Posterior vena cava (tissue), 2 donors: ENCODE measurements at places on chromosomes 2 and 18.

- no peak for DNase-seq
These were observed 47.2 kb downstream of the VAPA start for GRCh38 chr18:9961041-9961440.

- DNase-seq, result no peak
These were observed 966.3 kb upstream of the POU3F3 start for GRCh38 chr2:103887625-103888024.

- no peak for DNase-seq
These were observed 279.8 kb downstream of the AFF3 start for GRCh38 chr2:99862566-99862965.

DNA sequence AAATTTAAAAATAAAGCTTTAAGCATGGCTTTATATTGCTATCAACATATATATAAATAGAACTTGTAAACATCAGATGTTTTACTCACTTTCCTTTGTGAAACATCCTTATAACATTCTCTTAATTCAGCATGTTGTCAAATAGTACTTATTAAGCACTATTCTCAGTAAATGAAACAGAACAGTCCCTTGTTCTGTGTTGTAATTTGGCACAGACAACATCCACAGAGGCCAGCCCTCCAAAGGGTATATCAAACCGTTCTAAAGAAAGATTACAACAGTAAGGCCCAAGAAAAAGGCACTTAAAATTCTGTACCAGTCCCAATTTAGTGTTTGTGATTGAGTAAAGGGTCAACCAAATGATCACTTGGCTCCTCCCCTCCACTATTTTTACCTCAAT is 46.0 kb downstream of the GAREM1 start:
- DNase-seq, result no peak

GRCh38 chr2:142422769-142423168 is 292.0 kb upstream of the LRP1B start:
- no peak for DNase-seq

DNA sequence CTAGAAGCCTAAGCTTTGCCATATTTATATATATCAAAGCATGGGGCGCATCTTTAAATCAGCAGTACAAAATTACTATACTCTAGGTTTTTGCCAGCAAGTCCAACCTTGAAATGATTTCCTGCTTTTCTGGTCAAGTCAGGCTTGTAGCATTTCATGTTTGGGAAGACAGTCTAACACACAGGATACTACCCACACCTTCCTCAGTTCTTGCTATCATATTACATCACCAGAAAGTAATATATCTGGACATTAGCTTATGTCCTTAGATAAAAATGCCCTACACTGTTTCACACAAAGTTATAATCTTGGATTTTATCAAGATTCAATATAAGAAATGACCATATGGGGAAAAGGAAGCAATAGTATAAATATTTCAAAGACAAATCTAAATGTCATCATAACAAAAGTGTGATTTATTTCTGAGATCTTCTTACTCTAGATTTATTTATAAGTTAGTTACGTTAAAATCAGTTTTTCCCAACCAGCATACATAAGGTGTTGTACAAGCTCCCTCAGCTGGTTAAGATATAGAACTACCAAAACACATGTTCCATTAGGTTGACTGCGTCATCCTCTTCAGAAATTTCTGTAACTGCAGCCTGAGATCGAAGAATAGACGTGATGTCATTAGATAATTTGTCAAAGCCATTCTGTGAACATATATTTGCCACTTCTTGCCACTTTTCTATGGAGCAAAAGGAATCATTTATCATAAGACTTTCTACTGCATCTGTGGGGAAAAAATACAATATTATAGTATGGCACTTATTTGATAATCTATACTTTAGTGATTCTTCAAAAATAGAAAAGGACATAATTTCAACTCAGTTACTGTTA is 56.6 kb downstream of the CLHC1 start:
- no peak for DNase-seq

GRCh38 chr2:3054066-3054465 is 323.6 kb downstream of the EIPR1 start:
- DNase-seq, result no peak

GRCh38 chr2:216082117-216082711 is 495 bp downstream of the TMEM169 start:
- DNase-seq, result no peak

GRCh38 chr2:217856159-217856558 is 146.6 kb downstream of the TNS1 start:
- DNase-seq, result no peak

DNA sequence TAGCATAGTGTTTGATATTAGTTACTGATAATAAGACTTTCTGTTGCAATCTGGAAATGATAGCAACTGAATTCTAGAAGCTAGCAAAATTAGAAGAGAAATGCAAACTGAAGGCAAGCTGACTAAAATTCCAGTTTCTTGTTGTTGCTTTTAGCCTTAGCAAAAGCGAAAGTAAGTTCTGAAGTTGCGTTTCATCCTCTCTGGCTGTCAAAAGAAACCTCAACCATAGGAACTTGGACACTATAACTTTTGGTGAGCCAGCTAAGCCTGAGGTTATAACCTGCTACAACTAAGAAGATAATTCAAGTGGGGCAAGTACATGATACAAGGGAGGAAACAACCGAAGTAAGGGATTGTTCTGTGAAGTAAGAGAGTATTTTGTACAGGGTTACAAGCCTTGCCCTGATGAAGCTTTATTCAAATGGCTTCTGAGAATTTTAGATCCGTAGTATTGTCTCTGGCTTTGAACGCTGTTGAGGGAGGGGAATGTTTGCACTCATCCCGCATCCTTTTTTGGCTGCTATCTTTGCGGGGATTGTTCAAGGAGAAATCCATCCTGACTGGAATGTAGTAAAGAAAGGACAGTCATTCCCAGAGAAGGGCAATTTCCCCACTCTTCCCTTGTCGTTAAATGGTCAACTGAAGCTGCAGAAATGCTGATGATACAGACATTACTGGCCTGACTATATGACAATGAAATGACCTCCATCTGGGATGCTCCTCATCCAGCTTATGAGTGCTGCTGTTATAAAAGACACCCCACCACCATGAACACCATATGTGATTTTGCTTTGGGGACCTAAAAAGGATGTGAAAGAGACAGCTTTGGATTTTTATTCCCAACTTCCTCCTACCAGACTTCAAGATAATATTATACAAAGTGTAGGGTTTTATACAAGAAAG is 7.0 kb upstream of the TMX3 start:
- no peak for DNase-seq

- peak; percentile 83 for DNase-seq
These were observed 769 bp downstream of the FAM110C start for GRCh38 chr2:45342-46130.

- no peak for DNase-seq
These were observed 131.4 kb downstream of the ZNF236 start for GRCh38 chr18:76953583-76954233.

DNA sequence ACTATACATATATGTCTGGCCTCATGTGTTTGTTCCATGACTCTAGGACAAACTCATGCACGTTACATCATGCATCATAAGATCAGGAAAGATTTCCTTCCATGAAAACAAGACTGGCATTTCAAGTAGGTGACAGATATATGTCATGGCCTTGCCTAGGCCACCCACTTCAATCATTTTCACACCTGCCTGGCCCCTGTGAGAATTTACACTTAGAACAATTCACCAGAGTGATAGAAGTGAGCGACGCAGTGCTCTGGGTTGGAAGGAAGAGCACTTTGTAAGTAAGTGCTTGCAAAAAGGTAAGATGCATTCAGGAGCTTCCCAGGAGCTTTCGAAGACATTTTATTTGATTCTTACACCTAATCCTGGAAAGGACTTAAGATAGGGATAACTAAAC is 39.5 kb downstream of the TMEM163 start:
- DNase-seq, result no peak

DNA sequence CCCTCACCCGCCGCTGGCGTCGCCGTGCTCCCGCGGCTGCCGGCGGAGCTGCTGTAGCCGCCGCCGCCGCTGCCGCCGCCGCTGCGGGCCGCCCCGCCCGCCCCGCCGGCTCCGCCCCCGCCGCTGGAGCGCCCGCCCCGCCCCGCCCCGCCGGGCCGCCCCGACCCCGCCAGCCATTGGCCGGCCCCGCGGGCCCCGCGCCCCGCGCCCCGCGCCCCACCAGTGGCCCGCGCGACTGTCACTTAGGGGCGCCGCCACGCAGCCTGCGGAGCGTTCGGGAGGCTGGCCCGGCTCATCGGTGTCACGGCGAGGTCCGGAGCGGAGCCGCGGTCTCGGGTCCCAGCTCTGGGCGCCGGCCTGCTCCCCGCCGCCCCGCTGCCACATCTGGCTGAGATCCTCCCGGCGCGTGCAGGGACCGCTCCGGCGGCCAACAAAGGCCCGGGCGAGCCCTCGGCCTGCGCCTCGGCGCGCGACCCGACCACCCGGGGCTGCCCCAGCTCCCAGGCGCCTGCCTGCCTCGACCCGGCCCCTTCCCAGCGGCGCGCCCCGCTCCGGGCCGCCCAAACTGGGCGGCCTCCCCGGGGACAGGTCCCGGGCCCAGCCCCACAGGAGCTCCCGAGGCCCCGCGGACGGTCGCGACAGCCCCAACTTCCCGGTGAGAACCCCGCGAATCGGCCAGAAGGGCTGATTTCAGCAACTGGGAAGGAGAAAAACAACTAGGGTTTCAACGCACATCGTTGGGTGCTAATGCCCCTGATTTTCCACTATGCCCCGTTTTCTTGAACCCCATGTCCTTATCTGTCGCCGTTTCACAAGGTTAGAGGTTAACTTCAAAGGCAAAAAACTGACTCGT is at the start of gene MGAT4A:
TSS of gene MGAT4A (minus strand) at position 92 of the 853 bp plus-strand sequence. CDS start 4,800 bp downstream, outside the sequence.
- peak; percentile 90 for DNase-seq

GRCh38 chr2:222208010-222208690 is 90.6 kb downstream of the PAX3 start:
- no peak for DNase-seq

- no peak for DNase-seq
These were observed 684.8 kb downstream of the SOCS6 start for GRCh38 chr18:70973626-70974025.

DNA sequence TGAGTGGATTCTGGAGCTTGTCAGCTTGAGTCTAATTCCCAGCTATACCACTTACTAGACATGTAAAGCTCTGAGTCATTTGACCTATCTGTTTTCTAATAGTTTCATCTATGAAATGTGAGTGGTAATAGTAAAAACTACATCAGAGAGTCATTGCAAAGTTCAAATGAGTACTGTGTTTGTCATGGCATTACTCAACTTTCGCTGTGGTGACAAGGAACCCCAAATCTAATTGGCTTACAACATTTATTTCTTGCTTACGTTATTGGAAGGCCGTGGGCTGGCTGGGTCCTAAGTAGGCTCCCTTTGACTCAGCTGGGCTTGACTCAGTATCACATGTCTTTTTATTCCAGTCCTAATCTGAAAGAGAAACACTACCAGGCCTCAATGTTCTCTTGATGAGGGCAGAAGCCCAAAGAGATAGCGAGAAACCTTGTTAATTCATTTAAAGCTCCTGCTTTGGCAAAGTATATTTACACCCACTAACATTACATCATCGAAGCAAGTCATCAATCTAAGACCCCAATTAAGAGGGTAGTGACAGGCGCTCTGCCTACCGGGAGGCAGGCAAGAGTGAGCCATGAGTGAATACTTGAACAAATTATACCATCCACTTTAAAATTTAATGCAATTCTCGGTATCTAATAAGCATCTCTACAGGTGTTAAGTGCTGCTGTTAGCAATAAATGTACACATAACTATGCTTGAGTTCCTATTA is 431.8 kb upstream of the SPHKAP start:
- DNase-seq, result no peak
